ENCODE measurements at places on chromosomes 3 and 15.

DNA sequence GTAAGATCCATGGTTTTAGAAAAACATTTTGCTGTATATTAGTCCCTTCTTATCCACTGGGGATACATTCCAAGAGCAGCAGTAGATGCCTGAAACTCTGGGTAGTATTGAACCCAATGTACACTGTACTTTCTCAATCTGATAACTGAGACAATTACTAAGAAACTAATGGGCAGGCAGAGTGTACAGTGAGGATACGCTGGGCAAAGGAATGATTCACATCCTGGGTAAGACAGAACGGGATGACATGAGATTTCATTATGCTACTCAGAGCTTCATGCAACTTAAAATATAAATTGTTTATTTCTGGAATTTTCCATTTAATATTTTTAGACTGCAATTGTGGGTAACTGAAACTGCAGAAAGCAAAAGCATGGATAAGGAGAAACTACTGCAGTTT is 46.2 kb upstream of the TEX55 start:
- DNase-seq, result no peak

DNA sequence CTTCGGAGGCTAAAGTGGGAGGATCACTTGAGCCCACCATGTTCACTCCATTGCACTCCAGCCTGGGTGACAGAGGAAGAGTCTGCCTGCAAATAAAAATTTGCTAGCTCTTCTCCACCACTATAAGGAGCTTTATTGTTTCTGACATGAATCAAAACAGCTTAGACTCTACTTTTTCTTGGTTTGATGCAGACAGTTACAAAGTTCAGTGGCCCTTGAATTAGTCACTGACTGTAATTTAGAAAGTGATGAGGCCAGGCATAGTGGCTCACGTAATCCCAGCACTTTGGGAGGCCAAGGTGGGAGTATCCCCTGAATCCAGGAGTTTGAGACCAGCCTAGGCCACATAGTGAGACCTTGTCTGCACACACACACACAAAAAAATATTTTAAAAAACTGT is 172.4 kb upstream of the CGNL1 start:
- DNase-seq, result no peak

GRCh38 chr3:128269796-128270195 is 116.5 kb downstream of the EEFSEC start:
- no peak for DNase-seq

DNA sequence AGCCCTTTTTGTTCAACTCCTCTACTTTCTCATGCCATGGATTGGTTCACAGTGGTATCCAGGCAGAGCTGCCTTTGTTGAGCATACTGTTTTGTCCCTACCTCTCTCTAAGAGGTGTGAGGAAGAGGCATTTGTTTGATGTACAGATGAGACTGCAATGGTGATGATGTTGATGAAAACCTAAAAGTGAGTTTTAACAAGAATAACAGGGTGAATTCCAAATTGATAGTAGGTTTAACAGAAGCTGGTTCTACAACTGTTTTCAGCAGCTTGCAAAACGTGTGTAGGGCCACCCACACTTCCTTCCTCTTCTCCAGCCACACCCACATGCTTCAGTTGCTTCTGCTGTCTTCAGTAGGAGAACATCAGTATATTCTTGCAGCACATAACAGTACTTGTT is 10.2 kb downstream of the SNRK start:
- DNase-seq, result peak; percentile 7

GRCh38 chr15:91021516-91022074 is 799 bp downstream of the VPS33B start:
- DNase-seq, result no peak

GRCh38 chr3:178381971-178382448 is 154.2 kb upstream of the KCNMB2 start:
- DNase-seq, result no peak

- no peak for DNase-seq
Measured at GRCh38 chr3:194617827-194618226, 15.4 kb downstream of the TMEM44 start.

- DNase-seq, result no peak
Measured at GRCh38 chr15:95929232-95929846, 401.2 kb upstream of the NR2F2 start.

DNA sequence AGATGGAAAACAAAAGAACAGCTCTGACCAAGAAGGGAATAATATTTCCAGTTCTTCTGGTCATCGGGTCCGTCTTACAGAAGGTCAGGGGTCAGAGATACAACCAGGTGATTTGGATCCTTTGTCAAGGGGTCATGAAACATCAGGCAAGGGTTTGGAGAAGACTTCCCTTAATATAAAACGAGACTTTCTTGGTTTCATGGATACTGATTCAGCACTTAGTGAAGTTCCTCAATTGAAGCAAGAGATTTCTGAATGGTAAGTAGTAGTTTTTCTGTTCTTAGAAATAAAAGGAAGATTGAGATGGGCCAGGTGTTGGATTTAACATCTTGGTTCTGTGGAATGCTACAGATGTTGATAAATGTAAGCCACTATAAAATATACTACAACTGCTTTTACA is 9.5 kb downstream of the MGA start:
- DNase-seq, result no peak

GRCh38 chr15:101168898-101169494 is 82.9 kb downstream of the CHSY1 start:
- DNase-seq, result no peak

GRCh38 chr15:40042791-40043320 is 3.9 kb upstream of the SRP14 start:
- DNase-seq, result no peak

- no peak for DNase-seq
Measured at GRCh38 chr15:35723852-35724251, 177.9 kb upstream of the DPH6 start.

DNA sequence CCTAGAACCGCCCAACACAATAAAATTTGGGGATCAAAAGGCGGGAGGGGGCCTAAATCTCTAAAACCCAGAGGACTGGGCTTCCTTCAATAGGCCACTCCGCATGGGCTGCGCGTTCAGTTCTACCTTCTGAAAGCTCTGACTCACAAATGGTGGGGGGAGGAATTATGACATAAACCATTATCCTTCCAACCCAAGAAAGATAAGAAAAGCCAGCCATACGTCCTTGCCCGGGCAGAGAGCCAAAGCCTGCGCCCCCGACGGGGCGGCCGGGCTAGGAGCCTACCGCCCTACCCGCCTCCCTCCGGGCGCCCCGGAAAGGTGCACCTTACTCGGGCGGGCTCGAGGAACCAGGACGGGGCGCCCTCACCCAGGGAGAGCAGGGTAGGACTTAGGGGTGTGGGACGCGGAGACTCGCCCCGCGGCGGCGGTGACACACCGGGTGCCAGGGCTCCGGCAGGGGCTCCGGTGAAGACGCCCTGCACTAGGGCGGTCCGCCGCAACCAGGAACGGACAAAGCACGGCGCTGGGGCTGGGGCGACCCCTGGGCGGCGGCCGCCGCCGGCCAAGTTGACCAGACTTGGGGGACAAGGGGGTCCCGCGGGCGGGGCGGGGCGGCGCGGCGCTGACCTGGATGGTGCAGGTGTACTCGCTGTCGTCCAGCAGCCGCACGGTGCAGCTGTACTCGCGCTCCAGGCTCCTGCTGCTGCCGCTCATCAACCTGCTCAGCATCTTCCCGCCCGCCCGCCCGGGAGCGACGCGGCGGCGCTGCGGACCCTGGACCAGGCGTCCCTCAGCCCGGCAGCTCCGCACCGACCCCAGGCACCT is 534 bp downstream of the FRMD5 start:
- DNase-seq, result no peak

- no peak for DNase-seq
Measured at GRCh38 chr3:30766522-30766921, 127.9 kb downstream of the GADL1 start.

DNA sequence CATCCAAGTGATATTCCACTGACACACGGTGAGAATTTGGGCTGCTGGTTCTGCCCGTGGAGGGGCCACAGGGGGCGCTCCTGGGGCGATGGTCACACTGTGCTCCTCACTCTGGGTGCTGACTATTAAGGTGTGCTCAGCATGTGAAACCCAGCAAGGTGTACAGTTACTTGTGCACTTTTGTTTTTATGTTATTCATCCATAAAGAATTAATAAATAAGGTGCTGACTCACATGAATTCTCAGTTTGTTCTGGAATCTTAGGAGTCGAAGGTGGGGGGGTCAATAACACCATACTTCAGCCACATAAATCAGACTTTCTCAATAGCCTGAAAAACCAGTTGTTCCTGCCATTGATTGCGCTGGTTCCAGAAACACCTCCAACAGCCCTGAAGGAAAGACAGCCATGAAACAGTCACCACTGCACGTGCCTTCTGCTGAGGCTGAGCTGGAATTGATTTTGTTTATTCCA is 53.5 kb upstream of the SPATA12 start:
- no peak for DNase-seq

- DNase-seq, result no peak
Measured at GRCh38 chr3:150721285-150722130, 17.8 kb upstream of the ERICH6 start.

DNA sequence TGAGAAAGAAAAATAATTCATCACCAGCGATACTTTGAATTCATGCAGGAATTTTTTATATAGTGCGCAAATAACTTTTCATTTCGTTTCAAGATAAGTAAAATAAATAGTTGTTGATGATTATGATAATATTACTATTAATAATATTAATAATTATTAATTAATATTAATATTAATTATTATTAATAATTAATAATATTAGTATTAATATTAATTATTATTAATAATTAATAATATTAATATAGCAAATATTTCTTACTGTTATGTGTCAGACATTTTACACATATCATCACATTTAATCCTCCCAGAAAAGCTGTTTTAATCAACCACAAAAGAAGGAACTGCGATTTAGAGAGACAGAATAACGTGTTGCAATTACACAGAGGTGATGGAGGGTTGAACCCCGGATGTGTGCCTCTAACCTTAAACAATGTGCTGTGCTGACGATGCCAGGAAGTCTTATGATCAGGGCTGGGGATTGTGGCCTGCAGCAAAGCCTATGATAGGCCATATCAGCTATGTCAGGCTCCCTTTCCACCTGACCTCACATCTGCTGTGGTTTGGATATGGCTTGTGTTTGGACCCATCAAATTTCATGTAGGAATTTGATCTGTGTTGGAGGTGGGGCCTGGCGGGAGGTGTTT is 263.5 kb upstream of the NR2F2 start:
- DNase-seq, result no peak

- DNase-seq, result no peak
Measured at GRCh38 chr3:108518895-108519294, 8.5 kb upstream of the MYH15 start.

- DNase-seq, result no peak
Measured at GRCh38 chr3:69740103-69741021, 1.1 kb downstream of the MITF start.

- no peak for DNase-seq
Measured at GRCh38 chr15:84983711-84984110, 2.1 kb downstream of the PDE8A start.

DNA sequence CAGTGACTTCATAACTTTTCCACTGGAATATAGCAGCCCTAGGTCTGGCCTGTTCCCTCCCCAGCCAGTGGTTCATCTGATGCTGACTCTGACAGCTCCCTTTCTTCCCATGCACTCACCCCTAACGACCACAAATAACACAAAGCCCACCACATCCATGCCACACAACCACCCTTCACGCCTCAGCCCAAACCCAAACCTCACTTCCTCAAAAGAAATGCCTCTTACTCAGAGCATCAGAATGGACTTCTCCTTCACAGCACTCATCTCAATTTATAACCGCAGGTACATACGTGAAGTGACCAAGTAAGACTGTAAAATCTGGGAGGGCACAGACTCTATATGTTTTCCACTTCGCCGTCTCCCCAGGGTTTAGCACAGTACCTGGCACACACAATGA is 1.1 kb downstream of the RBSN start:
- DNase-seq, result no peak

GRCh38 chr15:75517233-75517632 is 61.9 kb downstream of the PTPN9 start:
- DNase-seq, result no peak

DNA sequence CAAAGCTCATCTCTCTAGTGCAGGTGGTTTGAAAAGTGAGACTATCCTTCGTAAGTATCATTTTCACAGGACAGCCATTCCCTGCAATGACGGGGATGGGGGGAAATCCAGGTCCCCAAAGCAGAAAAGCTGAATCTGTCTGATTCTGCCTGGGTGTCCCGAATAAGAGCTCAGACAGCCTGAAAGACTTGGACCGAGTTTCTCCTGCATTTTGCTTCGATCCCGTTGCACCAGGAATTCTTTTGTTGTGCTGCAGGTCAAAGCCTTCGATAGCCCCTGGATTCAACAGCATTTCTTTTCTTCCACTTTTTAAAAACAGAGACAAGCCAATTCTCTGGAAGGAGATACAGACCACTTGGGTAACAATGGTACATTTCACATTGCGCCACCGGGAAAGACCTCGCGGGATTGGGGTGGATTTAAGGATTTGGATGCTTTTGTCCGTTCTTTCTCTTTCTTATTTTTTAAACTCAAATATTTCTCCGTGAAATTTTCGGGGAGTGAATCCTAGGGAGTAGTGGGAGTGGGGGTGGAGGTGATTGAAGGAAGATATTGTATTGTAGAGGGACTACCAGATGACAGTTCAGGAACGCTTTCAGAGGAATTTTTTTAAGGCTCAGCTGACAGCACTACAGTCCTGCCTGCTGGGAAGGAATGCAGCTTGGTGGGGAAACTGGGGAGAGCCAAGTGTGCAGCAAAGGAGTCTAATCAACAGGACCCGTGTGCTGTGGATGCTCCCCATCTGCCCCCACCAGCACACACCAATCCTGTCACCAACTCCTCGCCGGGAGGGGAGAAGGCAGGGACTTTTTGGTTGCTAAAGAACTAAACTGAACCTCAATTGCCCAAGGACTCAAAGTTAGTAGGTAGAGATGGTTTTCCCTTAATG is 2.6 kb downstream of the SLITRK3 start:
- DNase-seq, result no peak

DNA sequence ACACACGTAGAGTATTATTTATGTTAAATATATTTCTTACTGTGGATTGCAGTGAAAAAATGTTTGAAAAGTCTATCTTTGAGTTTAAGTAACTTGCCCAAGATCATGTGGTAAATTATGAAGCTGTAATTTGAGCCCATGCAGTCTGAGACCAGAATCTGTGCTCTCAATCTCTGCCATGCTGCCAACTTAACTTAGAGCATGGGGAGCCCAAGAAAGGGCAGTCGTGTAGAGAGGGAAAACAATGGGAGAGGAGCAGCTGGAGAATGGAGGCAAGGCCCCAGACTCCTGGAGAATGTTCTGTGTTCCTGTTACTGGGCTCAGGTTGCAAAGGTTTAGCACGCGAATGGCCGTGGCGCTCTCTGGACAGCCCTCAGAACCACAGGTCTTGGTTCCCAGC is 311.6 kb upstream of the RASGRP1 start:
- no peak for DNase-seq

DNA sequence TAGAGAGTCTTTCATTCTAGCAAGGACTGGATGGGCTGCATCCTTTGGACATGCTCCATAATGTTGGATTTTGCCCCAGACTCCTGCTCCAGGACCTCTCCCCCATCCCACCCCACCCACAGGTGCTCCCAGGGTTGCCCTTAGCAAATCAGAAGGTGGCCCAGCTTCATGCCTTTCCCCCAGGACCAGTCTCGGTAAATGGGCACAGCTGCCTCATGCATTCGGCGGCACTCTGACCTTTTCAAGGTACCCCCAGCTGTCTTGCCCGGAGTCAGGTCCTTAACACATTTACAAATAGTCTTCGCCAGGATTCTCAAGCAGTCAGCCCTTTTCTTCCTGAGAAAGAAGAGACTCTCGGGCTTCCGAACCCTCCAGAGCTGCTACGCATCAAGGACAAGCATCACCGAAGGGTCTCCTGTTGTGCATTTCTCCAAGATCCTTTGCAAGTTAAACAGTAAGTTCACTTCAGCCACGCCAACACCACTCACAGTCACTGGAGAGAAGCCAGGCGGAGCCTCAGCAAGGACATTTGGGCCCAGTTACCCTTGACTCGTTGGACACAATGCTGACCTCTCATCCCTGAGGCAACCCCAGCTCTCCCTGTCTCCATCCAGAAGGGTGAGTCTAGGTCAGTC is 287.8 kb downstream of the FAM43A start:
- no peak for DNase-seq
